ENCODE measurements at places on chromosomes 7 and 10. TPM values are rescaled to one million over a fixed set of nuclear protein-coding genes. Genes with fewer than 3 reads are reported as not detected.

DNA sequence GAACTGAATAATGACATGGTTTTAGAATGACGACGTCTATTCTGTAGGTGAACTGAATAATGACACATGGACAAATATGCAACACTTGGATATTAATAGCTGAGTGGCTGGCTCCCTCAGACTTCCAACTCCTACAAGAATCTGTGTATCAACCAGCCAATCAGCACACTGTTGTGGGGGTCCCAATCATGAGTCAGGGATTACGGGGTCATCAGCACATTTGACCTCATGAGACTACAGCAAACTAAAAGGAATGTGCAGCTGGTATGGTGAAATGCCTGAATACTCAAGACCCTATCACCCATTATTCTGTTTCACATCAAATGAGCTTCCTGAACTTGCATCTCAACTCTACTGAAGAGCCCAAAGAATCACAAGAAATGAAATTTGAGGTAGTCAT lies 192.5 kb downstream of the ANK3 start:
- DNase-seq: no peak

Gene WDR11
- total RNA-seq: 21.9 TPM

GRCh38 chr7:2359610-2360009 lies 5.0 kb downstream of the EIF3B start:
- DNase-seq: no peak

GRCh38 chr10:132054564-132054963 lies 11.2 kb upstream of the JAKMIP3 start:
- DNase-seq: no peak

DNA sequence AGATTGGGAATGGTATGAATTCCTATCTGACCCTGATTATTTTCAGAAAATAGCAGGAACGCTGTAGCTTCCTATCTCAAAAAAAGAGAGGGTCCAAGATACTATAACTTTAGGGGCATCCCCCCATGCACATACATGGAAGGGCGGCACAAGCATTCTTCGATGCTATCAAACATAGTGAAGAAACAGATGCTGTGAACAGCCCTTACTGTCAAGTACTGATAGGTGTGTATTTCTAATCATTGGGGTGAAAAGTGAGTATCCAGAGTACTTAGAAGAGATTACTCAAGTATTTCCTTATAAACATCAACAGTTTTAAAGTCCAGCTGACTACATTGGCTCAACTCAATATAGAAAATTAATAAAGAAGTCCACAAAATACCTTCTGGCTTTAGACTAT lies 17.0 kb upstream of the NUP42 start:
- DNase-seq: no peak

DNA sequence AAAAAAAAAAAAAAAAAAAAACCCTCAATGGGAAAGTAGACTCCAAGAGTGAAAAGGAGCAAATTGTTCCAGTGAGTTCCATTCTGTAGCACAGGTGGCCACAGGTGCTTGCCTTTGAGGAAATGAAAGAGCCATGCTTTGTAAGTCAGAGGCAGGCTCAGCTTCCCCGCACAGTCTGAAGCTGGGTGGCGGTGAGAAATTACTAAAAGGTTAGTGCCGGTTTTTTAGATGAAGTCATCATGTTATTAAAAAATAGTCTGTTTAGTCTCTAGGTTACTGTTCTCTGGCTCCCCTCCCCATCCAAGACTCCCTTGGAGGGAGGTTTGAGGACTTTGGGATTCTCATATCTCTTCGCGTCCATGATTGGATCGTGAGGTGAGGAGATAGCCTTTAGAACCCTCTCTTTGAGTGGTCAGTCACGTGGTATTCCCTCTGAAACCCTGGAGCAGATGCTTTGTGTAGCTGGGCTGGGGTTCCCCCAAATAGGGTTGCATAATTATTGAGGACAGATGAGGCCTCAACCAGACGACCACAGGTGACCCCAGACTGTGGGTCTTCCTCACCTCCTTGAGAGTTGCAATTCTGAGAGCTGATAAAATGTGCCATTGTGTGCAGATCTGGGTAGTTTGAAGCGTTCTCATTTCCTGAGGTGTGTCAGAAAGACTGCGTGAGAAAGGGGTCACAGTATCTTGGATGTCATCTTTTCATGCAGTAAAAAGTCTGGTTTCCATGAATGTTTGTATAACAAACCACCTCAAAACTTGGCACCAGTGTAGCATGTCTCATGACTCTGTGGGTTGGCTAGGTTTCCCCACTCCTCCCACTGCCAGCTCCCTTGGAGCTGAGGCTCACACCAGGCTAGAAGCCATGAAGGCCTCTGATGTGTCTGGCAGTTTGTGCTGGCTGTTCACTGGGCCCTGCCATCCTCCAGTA lies 27.1 kb downstream of the OGDH start:
- DNase-seq: peak; percentile 100

Gene ANKRD61
- total RNA-seq: 0.89 TPM

GRCh38 chr7:124263232-124263827 lies 230.5 kb upstream of the TMEM229A start:
- DNase-seq: peak; percentile 37

- DNase-seq: no peak
These were observed 4.6 kb downstream of the GNAI1 start for GRCh38 chr7:80139236-80139635.

DNA sequence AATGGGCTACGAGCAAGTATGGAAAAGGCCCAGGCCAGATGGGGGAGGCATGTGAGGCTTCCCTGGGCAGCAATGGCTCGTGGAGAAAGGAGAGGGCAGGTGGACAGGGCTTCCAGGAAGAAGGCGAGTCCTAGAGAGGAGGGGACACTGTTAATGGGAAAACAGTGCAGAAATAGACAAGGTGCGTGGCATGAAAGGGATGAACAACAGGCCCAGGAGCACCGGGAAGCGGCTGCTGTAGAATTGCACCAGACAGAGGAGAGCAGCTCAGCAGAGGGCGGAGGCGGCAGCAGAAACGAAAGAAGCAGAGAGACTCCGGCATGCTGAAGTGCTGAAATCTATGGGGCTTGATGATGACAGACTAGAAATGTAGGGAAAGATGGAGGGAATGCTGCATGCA lies 102.1 kb downstream of the PIP4K2A start:
- DNase-seq: no peak

DNA sequence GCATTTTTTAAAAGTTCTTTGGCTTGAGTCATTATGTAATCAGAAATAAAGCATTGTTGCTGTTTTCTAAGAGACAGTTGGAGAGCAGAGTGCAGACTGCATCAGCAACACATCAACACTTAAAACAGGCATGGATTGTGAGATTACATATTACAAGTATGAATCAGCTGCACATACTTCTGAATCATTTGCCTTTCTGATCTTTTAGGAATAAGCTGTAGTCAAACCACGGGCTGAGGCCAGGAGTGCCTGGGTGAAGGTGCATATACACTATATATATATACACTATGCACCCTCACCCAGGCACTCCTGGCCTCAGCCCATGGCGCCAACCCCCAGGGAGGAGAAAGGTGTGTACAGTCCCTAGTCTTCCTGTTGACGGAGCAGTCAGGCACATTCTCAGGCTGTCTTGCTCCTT lies 52.4 kb upstream of the DLX6 start:
- DNase-seq: peak; percentile 30

GRCh38 chr7:157300369-157300825 lies 36.4 kb upstream of the DNAJB6 start:
- no peak for DNase-seq

- no peak for DNase-seq
These were observed 14.6 kb downstream of the SHTN1 start for GRCh38 chr10:116990276-116990800.

DNA sequence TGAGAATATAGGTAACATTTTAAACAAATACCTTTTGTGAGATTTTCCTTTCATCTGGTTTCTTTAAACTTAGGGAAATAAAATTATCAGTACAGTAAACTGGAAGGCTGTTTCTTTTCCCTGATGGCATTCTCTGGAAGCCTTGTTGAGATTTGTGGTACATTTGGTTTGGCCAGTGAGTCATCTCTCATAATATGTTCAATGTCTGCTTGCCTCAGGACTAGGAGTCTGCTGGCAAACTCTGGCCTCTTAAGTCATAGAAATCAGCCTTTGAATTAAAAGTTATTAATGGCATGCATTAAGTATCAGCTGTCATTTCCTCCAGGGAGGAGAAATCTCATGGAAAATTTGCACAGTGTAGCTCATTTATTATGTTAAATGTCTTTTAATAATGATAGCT lies 316.6 kb upstream of the KIAA1217 start:
- DNase-seq: peak; percentile 59

- DNase-seq: no peak
These were observed 12.6 kb upstream of the AOAH start for GRCh38 chr7:36736899-36737211.

Gene EBF3
- total RNA-seq: 3.4 TPM

DNA sequence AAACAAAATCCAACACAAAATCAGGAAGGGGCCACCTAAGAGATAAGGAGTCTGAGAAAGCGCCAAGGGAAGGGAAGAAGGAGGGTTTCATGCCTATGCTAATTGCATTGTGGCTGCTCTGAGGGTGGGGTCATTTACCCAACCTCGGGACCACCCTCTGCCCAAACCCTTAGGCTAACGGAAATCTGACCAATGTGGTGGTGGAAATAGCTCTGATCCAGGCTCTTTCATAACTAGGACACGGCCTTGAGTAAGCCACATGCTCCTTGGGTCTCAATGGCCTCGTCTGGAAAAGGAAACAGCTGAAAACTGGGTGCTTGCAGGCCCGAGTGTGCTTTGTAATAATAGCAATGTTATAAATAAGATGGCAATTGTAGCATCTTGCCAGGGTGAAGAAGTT lies 14.9 kb upstream of the SRGN start:
- DNase-seq: no peak

Gene URGCP
- total RNA-seq: 55.7 TPM

Gene ZDHHC4
- total RNA-seq: 49.5 TPM

DNA sequence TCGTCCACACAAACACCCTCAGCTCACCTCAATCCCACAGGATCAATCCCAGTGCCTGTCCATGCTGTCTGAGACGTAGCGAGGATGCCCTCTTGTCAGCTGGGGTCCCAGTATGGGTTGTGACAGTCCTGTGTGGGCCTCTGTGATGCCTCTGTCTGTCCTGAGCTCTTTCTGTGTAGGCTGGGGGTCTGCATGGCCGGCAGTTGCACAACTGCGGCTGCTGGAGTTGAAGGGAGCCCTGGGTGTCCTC lies 12.4 kb downstream of the ANTXRL start:
- DNase-seq: no peak

- DNase-seq: no peak
These were observed 38.0 kb upstream of the CACNA2D1 start for GRCh38 chr7:82481499-82482097.

GRCh38 chr10:124222318-124222987 lies 129.1 kb upstream of the CHST15 start:
- DNase-seq: no peak
